ENCODE measurements at places on chromosomes 5 and 9.

- no peak for DNase-seq
Observed at GRCh38 chr5:176575066-176575465, 25.9 kb downstream of the CDHR2 start.

DNA sequence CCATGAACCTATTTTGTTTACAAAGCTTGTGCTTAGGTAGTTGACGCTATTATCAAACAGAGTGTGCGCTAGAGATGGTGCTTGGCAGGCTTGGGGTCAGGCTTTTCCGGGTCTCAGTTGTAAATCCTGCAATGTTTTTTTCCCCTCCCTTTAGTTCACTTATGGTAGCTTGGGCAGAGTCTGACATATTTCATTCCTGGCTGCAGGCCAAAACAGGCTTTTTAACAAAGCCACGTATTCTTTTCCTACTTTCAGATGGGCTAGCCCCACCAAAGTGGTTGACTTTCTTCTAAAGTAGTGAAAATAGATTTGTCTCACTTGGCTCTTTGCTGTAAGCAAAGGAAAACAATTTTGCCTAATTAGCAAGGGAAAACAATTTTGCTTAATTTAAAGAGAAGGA, 58.0 kb upstream of the FBN2 start:
- no peak for DNase-seq

- DNase-seq: no peak
Observed at GRCh38 chr5:168781941-168782571, 202.9 kb upstream of the PANK3 start.

GRCh38 chr5:14737291-14737690, 72.8 kb downstream of the OTULIN start:
- DNase-seq: no peak

Data from stimulated activated CD8-positive, alpha-beta memory T cell treated with anti-CD3 and anti-CD28 coated beads, Interleukin-4, amount 100 ng/mL, for 4 hours (primary cell).